Spinal cord (tissue), 10 donors: ENCODE measurements at places on chromosomes 2 and 18. TPM values are rescaled to one million over a fixed set of nuclear protein-coding genes. Genes with fewer than 3 reads are reported as not detected.

The ECEL1 gene
- 82.6 TPM for polyA plus RNA-seq

The EML6 gene
- 17.0 TPM for polyA plus RNA-seq

The TMEFF2 gene
- 85.6 TPM for polyA plus RNA-seq

The RPRM gene
- polyA plus RNA-seq = 83.8 TPM

The GALNT14 gene
- polyA plus RNA-seq = 24.0 TPM

The SNED1 gene
- 30.0 TPM for polyA plus RNA-seq

The DIPK1C gene
- 57.2 TPM for polyA plus RNA-seq

The CASP10 gene
- polyA plus RNA-seq = 4.8 TPM

The AFF3 gene
- 41.1 TPM for polyA plus RNA-seq

The OTOS gene
- polyA plus RNA-seq = 0.39 TPM

The ASPRV1 gene
- 7.7 TPM for polyA plus RNA-seq

The MOCOS gene
- polyA plus RNA-seq = 1.1 TPM

The MYO5B gene
- 3.1 TPM for polyA plus RNA-seq

The TRIM43 gene
- polyA plus RNA-seq = not detected

The CCDC85A gene
- polyA plus RNA-seq = 26.4 TPM

The RGPD4 gene
- polyA plus RNA-seq = not detected

The PKP4 gene
- 119 TPM for polyA plus RNA-seq

The CDK15 gene
- polyA plus RNA-seq = 0.30 TPM
